ENCODE measurements at places on chromosomes 3 and 15.

GRCh38 chr3:157063469-157063868 is 96.5 kb downstream of the CCNL1 start:
- no peak for DNase-seq

DNA sequence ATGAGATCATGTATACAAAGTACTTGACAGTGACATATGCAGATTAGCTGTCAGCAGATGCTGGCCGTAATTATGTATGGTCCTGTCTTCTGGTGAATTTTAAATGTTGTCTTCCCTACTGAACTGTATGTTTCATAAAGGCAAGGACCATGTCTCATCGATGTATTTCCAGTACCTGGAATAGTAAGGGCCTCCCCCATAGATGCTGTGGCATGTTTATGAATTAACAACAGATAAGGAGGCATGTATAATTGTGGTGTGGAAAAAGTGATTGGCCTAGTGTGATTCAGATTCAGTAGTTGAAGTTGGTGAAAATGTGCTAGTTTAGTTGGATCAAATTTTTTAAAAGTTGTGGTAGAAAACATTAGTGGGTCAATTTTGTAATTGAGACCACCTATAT is 202.7 kb upstream of the SLC2A2 start:
- no peak for DNase-seq

GRCh38 chr15:64045774-64046420 is 388 bp downstream of the DAPK2 start:
- no peak for DNase-seq

GRCh38 chr3:17967953-17968607 is 225.6 kb upstream of the TBC1D5 start:
- DNase-seq: no peak

- no peak for DNase-seq
Observed at GRCh38 chr3:72300621-72301020, 515.7 kb upstream of the PROK2 start.

GRCh38 chr15:35547775-35548364 is 1.9 kb upstream of the DPH6 start:
- no peak for DNase-seq

DNA sequence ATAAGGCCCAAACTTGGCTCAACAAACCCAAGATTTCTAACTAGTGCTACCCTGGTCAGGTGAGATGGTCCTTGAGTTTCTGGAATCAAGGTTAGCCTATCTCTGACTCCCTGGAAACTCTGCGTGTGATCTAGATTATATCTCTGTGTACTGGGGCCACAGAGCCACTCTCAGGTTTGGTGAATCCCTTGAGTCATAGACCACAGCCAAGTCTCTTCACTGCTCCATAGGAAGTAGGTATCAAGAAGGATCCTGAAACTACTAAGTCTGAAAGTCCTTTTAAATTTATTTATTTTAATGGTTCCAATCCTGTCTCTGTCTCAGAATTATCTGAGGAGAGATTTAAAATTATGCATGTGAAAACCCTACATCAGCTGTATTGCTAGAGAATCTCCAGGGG is 99.1 kb downstream of the TUSC7 start:
- DNase-seq: no peak

DNA sequence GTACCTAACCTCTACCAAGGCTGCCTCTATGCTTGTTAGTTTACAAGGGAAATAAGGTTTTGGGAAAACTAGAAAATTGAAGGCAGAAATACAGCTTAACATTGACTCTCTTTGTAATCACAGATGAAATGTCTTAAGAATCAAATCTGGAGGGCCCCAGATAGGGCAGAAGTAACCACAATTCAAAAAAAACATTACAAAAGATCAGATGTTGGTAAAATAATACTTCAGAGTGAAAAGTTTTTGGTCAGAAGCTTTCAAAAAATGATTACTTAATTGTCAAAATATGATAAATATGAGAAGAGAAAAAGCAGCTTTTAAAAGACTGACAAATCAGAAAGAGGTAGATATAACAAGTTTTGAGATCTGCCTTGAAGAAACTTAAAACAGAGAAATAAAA is 425.1 kb upstream of the NECTIN3 start:
- no peak for DNase-seq

DNA sequence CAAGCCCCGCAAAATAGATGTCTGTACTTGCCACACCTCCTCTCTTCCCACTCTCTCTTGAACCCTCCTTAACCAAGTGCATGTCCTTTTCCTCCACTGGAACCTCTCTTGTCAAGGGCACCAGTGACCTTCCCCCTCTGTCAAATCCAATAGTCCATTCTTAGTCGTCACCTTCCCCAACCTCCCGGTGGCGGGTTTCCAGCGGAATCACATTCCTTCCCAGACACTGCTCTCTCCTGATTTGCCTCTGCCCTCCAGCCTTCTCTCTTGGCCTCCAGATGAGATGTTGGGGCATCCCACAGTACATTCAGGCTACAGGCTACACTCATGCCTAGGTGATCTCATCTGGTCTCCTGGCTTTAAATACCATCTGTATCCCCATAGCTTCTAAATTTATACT is 31.1 kb downstream of the SCN5A start:
- no peak for DNase-seq

DNA sequence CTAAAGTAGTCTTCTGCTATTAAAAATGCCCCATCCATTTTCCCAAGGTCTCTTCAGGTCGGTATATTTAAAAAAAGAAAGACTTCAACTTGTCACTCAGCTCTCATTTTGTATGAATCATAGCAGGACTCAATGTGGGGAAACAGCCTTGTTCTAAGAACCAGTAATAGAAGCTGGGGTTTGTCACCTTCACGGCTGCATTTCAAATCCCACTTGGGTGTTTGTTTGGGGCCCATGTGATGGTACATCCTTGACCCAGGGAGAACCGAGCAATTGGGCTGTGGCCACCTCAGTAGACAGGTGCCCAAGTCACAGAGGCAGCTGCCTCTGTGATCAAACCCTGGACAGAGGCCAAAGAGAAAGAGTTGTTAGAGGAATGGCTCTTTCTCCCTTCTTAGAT is 70.3 kb upstream of the ARL8B start:
- no peak for DNase-seq

GRCh38 chr15:67039384-67040075 is 25.9 kb upstream of the SMAD3 start:
- DNase-seq: no peak

- no peak for DNase-seq
Observed at GRCh38 chr3:182292591-182292990, 500.7 kb upstream of the ATP11B start.

DNA sequence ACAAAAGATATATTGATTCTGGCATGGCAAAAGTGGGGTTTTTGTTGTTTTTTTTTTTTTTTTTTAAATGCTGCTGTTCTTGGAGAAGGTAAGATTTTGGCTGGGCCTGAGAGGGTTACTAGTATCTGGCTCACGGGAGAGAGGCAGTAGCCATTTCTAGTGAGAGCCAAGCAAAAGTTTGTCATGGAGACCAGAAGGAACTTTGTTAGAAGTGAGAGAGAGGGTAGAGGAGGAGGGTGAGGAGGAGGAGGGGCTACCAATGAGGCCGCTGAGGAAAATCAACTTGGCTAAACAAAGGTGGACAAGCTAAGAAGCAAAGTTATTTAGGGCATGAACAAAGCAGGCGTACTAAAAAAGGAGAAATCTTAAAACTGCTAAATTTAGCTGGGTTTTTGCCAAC is 48.9 kb upstream of the STRIT1 start:
- DNase-seq: no peak

- DNase-seq: no peak
Observed at GRCh38 chr3:121758727-121759450, 9.3 kb upstream of the GOLGB1 start.

- DNase-seq: no peak
Observed at GRCh38 chr3:130992344-130992743, 34.3 kb downstream of the ASTE1 start.

GRCh38 chr3:16913264-16913580 is 28.5 kb downstream of the PLCL2 start:
- DNase-seq: no peak

DNA sequence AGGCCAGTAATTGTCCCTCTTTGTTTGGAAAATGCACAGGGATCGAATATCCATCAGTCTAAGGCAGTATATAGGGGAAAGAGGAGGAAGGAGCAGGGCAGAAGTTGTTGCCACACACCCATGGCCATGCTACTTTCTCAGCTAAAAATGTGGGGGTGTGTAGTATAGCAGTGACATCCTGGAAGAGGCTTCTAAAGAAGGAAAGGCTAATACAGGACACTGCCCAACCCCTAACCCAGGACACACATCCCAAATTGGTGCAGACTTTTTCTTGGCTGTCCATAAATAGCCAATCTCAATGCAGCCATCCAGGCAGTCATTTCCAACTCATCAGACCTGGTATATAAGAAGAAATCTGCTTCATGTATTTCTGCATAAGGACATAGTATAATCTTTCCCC is 33.1 kb upstream of the LRRN1 start:
- no peak for DNase-seq

DNA sequence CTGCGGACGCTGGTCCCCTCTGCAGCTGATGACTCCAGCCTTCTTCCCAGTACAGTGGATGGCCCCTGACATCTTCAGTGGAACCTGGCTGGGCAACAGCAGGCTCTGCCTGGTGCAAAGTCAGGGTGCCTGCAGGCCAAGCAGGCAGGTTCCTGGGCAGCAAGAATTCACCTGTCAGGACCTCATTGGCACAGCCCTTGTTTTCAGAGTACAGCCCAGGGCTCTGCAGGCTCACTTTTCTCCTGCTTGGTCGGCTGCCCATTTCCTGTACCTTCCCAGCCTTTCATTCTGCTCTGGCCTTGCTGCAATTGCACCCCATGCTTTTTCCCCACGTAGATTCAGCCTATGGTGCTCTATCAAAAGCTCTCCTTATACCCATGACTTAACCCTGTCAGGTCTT is 56.0 kb downstream of the LRTM1 start:
- DNase-seq: no peak

DNA sequence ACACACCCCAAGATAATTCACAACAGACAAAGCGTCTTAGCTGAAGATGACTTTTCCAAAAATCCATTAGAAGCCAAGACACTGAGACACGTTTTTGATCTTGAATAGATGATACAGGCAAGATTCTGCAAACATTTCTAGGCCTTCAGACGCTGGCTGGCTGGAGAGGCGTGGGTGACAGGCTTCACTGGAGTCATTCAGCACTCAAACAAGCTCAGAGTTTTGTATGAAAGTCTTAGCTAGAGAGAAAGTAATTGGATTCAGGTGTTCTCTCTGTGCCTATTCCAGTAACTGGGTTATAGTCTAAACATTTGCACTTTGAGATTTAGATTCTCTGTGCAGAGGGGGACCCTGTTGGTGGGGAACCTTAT is 147.7 kb upstream of the BHLHE40 start:
- DNase-seq: no peak

DNA sequence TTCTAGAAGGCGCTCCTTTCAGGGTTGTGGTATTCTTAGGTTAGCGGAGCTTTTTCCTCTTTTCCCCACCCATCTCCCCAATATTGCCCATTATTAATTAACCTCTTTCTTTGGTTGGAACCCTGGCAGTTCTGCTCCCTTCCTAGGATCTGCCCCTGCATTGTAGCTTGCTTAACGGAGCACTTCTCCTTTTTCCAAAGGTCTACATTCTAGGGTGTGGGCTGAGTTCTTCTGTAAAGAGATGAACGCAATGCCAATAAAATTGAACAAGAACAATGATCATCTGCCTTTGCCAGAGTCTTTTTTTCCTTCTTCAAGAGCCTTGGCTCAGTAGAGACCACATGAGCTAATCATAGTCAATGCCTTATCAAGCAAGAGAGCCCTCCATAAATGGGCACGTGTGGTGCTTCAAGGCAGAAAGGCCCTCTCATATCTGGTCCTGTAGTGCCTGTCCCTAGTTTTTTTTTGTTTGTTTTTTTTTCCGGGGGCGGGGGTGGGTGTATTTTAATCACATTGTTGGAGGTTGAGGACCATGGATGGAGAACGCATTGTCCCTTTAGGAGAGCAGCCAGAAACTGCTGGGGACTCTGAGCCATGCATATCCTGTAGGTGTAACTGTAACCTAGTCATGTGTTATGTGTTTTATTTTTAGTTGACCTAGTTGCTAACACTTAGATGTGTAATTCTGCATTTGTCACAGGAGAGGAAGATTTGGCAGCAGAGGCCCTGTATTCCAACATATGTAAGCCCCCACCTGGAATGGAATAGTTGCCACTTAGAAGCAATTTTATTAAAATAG is 64.7 kb upstream of the ACAD9 start:
- no peak for DNase-seq

GRCh38 chr3:173774294-173774693 is 376.8 kb downstream of the NLGN1 start:
- no peak for DNase-seq
